ENCODE measurements at places on chromosomes 12 and 14.

DNA sequence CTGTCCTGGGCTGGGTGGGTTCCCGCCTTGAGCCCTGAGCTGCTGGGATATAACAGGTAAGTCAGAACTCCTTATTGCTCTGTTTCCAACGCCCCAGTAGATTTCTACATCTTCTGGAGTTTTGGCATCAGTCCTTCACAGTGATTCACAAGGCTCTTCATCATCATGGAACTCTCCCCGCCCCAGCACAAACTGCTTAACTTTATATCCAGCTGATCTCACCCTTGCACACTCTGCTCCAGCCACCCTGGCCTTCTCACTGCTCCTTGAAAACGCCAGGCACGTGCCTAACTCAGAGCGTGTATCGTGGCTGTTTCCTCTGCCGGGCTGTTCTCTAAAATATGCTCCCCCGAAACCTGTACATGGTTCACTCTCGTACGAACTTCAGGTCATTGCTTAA, 264.9 kb downstream of the NOVA1 start:
- peak; percentile 3 for DNase-seq

GRCh38 chr12:779745-780734, 27.7 kb downstream of the WNK1 start:
- peak; percentile 55 for DNase-seq

DNA sequence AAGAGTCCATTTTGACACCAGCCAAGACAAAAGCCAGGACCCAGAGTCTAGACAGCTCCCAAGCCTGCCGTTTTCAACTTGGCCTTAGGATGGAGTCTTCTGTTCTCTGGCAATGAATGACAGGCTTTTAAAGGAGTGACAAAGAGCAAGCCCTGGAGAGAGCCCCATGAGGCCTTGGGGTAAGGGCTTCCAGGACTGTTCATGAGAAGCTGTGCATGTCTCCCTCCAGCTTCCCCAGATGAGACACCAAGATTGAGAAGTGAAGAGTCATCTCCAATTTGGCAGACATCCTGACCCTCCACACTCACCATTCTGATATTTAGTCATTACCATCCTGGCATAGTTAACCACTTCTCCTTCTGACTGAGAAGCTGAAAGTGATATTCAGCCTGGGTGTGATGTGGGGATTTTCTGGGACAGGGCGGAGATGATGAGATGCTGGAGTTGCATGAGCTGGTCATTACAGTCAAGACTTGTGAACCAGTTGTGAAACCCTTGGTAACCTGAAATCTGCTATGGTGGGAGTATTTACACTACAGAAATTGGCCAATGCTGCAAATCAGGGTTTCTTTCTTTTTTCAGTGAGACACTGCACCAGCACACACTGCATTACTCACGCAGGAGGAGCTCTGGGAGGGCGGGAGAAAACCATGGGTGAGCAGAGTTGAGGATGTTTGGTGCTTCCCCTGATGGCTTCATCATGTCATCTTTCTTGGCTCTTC, 77.8 kb downstream of the VCPKMT start:
- DNase-seq = peak; percentile 89

DNA sequence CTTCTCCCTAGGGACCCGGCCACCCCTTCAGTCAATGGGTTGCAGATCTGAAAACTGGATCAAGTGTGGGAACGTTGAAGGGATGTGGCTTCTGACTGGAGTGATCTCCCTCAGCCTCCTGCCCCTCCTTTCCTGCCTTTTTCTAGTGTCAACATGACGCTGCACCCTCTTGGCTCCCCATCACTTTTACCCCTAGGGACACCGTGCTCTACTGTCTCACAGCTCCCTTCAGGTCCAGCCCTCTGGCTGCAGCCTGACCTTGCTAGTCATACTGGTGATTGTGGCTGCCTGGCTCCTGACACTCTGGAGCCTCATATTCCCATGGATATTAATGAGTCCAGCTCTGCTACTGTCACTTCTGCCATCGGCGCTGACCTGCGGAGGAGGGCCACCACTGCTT, 51.5 kb upstream of the RASSF3 start:
- DNase-seq = no peak

DNA sequence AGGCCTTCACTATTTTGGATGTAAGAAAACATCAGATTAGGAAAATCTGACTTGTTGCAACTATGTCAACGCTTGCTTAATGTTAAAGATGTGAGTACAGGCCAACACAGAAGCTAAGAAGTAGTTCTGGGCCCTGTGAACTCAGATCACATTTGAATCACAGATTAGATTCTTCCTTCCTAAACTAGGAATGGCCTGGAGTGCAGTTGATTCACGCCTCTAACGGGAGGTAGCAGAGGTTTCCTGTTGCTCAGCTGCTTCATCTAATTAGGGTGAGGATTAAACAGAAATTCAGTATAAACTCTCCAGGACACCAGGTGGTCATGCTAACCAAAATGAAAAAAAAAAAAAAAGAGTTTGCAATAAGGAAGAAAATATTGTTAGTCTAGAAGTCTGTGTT, 314.3 kb downstream of the TRHDE start:
- DNase-seq = no peak

- no peak for DNase-seq
Observed at GRCh38 chr14:105005329-105005928, 15.5 kb downstream of the CDCA4 start.

DNA sequence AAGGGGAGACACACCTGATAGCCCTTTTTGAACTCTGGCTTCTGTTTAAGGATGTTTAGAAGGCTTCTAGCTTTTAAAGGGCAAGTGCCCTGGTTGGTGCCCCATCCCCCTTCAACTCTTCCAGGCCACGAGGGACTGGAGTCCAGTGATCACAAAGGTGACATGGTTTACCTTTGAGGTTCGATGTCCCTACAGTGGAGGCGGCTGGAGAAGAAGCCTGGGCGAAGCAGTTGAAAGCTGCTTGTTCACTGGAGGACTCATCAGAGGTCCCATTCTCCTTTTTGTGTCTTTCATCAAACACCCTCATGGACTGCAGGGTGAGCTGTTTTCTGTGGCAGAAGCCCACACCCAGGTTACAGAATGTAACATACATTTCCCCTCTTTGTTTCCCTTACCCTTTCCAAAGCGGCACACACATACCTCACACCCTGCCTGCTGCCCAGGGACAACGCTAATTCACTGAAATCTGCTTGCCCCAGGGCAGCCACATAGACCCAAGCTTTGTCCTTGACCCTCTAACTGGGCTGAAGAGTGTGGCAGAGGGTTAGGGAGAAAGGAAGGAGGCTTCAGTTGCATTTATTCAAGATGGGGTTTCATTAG, 7.7 kb downstream of the TBX3 start:
- no peak for DNase-seq

GRCh38 chr14:26190646-26191045, 407.2 kb downstream of the NOVA1 start:
- DNase-seq = no peak

DNA sequence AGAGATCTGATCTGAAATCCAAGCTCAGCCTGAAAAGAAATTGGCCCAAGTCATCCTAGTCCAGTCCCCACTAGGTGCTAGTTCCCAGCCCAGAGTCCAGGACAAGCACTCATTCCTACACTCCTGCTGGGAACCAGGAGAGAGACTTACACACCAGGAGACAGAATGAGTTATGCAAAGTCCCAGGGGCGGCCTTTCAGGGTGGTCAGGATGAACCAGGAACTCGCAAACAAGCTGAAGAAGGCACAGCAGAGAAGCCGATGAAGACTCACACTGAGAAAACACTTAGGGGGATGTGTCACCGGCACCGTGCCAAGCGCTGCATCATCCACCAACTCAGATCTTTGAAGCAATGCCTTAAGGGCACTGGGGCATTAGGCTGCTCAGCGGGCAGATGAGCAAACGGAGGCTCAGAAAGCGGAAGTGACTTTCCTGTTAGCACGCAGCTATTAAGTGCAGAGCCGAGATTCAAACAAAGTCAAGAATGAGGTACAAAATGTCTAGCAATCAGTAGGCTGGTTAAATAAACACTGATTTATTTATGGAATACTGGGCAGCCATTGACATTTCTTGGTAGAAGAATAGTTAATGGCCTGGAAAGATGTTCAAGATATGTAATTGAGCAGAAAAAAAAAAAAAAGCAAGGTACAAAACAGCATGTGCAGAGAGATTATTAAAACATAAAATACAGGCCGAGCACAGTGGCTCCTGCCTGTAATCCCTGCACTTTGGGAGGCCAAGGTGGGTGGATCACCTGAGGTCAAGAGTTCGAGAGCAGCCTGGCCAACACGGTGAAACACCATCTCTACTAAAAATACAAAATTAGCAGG, 78.7 kb downstream of the LRRC74A start:
- peak; percentile 72 for DNase-seq
